Right renal cortex interstitium (tissue), 3 donors: ENCODE measurements at places on chromosomes 5 and 9. TPM values are rescaled to one million over a fixed set of nuclear protein-coding genes. Genes with fewer than 3 reads are reported as not detected.

Gene RANBP3L
- polyA plus RNA-seq, result 8.3 TPM

Gene AGXT2
- polyA plus RNA-seq, result 80.5 TPM

Gene GZMA
- polyA plus RNA-seq, result 0.54 TPM

Gene MEIKIN
- polyA plus RNA-seq, result 0.19 TPM

Gene SYNPO
- polyA plus RNA-seq, result 85.2 TPM

Gene NMUR2
- 0.15 TPM for polyA plus RNA-seq

Gene EXD3
- 9.2 TPM for polyA plus RNA-seq

Gene HMHB1
- polyA plus RNA-seq, result not detected

Gene CNTNAP3B
- 14.0 TPM for polyA plus RNA-seq

Gene DOK3
- 4.3 TPM for polyA plus RNA-seq

Gene OTP
- polyA plus RNA-seq, result not detected

Gene OR1J4
- not detected for polyA plus RNA-seq

Gene NKD2
- 16.9 TPM for polyA plus RNA-seq

Gene PAPPA
- 4.0 TPM for polyA plus RNA-seq

Gene PTGES
- polyA plus RNA-seq, result 5.1 TPM

Gene DNAJC18
- polyA plus RNA-seq, result 27.5 TPM

Gene ARSI
- 2.7 TPM for polyA plus RNA-seq

Gene ENTREP1
- polyA plus RNA-seq, result 1.6 TPM

Gene ADCY2
- polyA plus RNA-seq, result 4.4 TPM

Gene IL9
- not detected for polyA plus RNA-seq

Gene MOB3B
- polyA plus RNA-seq, result 24.0 TPM

Gene SMIM33
- not detected for polyA plus RNA-seq

Gene SPINK6
- polyA plus RNA-seq, result not detected

DNA sequence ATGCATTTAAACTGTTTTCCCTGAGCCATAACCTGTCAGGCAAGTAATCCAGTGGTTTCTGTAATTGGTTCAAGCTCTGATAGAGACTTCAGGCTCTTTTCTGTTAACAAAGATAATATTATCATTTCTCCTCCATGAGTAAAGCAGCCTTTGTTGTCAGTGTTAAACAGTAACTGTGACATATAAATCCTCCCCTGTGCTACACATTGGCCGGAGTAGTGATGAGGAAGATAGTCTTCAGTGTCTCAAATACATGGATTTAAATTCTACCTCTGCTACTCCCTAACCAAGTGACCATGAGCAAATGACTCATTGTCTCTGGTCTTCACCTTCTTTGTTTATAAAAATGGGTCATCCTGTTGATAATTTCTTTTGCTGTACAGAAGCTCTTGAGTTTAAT is 615.5 kb upstream of the CHD1 start:
- no peak for DNase-seq

DNA sequence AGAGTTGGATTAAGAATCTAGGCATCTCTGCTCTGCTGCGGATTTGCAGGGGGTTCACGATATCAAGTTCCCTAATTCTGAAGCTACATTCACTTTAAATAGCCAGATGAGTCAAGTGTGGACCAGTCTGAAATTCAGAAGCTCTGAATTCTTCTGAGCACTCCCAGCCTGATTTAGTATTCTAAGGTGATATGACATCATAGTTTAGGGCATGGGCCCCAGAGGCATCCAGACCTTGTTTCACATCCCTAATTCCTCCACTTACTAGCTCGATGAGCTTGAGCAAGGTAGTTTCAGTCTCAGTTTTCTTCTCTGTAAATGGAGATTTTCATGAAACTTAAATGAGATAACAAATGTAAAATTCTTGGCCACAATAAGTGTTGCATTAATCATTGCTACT is 65.2 kb downstream of the TMEM167A start:
- DNase-seq, result no peak

- no peak for DNase-seq
Measured at GRCh38 chr9:97689401-97690180, 7.5 kb downstream of the XPA start.

GRCh38 chr5:178416919-178417318 is 173.3 kb downstream of the COL23A1 start:
- DNase-seq, result no peak

- DNase-seq, result no peak
Measured at GRCh38 chr9:135254176-135255032, 166.9 kb downstream of the OLFM1 start.

- DNase-seq, result no peak
Measured at GRCh38 chr9:108748776-108749175, 107.0 kb downstream of the ACTL7B start.

GRCh38 chr9:120435091-120435490 is 144.9 kb downstream of the CDK5RAP2 start:
- no peak for DNase-seq

- peak; percentile 15 for DNase-seq
Measured at GRCh38 chr9:75083188-75083970, 4.6 kb downstream of the NMRK1 start.

- no peak for DNase-seq
Measured at GRCh38 chr5:143533978-143534760, 130.7 kb upstream of the NR3C1 start.

DNA sequence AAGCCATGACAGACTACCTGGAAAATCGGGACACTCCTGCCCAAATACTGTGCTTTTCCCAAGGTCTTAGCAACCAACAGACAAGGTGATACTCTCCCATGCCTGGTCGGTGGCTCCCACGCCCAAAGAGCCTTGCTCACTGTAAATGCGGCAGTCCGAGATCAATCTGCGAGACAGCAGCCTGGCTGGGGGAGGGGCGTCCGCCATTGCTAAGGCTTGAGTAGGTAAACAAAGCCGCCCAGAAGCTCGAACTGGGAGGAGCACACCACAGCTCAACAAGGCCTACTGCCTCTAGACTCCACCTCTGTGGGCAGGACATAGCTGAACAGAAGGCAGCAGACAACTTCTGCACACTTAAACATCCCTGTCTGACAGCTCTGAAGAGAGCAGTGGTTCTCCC is 272.1 kb upstream of the CCNG1 start:
- DNase-seq, result no peak

DNA sequence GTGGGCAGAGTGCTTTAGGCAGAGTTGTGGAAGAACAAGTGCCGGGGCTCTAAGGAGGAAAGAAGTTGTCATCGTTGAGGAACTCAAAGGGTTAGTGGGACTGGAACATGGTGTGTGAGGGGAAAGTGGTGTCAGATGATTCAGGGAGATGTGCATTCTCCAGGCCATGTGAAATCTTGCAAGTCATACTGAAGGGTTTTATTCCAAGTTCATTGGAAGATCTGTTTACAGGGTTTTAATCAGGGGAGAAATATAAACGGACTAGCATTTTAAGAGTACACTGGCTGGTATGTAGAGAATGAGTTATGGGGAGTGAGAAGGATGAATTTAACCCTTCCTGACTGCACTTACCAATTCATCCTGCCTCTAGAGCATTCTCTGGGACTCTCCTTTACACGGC is 49.3 kb downstream of the NR2F1 start:
- no peak for DNase-seq

DNA sequence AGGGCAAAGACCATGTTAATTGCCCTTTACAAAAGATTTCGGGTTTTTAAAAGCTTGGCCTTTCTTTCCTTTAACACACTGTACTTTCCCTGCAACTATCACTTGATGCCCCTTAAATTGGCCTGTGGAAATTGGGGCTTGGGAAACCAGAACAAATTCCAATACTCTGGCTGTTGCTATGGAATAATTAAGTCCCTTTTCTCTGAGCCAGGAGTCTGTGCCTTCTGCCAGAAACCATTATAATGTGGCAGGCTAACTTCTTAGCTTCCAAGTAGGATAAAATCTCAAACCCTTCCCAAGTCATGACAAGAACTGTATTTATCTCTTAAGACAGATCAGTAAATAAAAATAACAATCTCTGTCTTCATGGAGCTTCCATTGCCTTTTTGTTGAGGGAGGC is 1.1 kb upstream of the SPINK1 start:
- DNase-seq, result no peak

DNA sequence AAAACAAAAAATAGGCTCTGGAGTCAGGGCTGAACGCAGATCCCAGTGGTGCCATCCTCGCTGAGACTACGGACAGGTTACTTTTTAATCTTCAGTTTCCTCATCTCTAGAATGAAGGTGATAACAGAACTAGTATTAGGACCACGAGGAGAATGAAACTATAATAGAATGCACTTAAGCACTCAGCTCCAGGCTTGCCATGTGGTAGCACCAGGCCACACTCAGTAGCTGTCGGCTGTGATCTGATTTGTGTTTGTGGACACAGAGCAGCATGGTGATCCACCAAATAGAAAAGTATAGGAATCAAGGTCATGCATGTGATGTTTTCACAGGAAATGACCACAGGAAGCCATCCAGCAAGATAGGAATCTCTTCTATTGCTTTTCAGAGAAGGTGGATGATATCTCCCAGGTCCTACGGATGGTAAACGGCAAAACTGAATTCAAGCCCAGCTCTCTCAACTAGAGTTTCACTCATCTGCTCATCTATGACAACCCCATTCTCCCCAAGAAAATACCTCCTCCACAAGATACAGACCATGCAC is 498.0 kb downstream of the SPOCK1 start:
- no peak for DNase-seq

DNA sequence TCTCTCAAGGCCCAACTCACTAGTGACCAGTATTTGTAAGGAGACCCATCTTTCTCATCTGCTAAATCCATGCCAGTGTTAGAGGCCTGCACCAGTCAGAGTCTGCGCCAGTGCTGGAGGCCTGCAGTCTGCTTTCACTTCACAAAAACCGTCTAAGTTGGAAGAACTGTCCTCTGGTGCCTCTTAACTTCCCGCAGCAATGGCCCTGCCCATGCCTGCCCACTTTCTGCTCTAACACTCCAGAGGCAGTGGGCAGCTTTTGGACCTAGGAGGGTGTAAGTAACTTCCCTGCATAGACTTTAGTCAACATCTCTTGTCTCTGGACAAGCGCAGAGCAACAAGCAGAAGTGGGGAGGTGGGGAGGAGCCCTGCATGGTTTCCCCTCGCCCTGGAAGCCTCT is 152.9 kb downstream of the AUH start:
- DNase-seq, result no peak

- DNase-seq, result no peak
Measured at GRCh38 chr5:103295871-103296270, 37.3 kb downstream of the MACIR start.

GRCh38 chr5:178895615-178896571 is at the start of gene ZFP2:
ZFP2 (plus strand) TSS chr5:178895913; CDS start chr5:178931314, 35,401 bp downstream.
- peak; percentile 37 for DNase-seq

DNA sequence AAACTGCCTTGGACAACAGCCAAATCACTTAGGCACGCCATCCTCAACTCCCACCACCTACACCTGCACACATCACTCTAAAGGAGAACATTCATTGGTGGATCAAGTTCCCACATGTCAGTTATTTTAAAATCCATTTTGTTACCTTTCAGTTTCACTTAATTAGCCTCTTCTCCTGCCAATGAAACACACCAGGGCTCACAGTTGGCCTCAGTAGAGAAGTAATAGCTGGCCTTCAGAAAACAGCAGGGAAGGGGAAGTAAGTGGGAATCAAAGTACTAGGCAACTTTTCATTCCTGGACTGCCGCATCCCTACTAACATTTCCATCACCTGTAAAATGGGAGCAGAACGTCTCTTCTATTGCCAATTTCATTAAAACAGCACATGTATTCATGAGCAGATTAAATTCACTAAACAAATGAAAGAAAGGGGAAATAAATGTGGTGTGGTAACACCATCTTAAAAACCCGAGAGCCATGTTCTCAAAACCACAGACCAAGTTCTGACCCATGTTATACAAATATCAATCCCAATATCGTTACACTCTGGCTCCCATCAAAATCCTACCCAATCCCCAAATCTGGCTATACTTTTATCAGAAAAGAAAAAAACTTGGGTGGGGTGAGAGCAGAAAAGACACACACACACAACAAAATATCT is 1.7 kb downstream of the SIL1 start:
- no peak for DNase-seq

DNA sequence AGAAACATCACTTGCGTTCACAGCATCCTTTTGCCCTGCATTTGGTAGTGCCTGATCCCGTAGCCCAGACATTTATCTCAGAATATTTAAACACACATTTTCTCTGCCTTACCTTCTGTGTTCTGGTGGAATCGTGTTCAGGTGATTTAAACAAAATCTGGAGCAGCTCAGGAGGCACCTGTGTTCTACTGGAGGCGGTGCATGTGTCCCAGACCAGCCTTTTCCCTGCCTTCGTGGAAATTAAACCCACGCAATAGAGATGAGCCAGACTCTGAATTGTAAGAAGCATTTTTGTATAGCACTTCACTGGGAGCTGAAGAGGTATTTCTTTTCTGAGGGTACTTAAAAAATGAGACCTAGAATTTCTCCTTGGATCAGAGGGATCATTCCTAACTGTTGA is 212.5 kb downstream of the MAST4 start:
- DNase-seq, result no peak

GRCh38 chr9:13705373-13705772 is 425.9 kb upstream of the MPDZ start:
- DNase-seq, result no peak

DNA sequence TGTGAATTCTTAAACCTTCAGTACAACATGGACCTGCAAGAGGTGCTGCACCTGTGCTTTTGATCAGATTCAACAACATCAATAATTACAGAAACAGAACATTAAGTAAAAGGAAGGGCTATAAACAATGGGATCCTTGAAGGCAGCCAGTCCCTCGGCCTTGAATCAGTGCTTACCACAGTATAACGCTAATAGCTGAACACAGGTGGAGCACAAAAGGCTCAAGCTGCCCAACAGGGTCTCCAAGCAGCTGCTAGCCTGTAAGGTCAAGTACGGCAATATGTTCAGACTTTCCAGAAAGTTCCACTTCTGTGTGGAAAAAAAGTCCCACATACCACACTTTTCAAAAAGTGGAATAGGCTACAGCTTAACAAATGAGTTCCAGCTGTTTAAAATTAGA is 61.9 kb upstream of the ITGA1 start:
- DNase-seq, result no peak

DNA sequence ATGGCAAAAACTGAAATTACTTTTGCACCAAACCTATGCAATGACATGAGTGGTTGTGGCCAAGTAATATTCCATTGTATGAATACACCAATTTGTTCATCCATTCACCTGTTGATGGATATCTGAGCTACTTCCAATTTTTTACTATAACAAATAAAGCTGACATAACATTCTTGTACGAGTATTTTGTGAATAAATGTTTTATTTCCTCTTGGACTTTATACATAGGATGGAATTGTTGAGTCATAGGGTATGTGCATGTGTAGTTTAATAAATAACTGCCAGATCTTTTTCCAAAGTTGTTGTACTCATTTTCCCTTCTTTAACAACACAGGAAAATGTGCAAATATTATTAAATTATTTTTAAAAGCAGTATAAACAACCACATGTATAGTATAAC is 146.1 kb upstream of the ZNF462 start:
- no peak for DNase-seq

DNA sequence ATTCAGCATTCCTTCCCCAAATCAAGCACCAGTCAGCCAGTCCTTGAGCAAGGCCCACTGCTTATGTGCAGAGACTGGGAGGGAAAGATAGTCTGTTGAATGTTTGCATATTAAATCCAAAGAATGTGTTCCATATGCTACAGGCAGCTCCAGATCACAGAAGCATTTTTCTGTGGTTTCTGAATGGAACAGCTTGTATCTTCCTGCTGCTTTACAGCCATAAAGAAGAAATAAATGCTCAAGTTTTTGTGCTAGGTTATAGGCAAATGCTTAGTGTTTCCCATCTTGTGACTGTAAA is 310.3 kb downstream of the TRIM36 start:
- no peak for DNase-seq
